ENCODE measurements at places on chromosomes 1 and 21.

GRCh38 chr1:183023146-183023600 lies at the start of gene LAMC1:
LAMC1 (plus strand) TSS chr1:183023420; CDS start chr1:183023717, 297 bp downstream.
- DNase-seq: peak; percentile 74

- DNase-seq: no peak
Observed at GRCh38 chr1:197180252-197180878, 33.9 kb upstream of the ASPM start.

DNA sequence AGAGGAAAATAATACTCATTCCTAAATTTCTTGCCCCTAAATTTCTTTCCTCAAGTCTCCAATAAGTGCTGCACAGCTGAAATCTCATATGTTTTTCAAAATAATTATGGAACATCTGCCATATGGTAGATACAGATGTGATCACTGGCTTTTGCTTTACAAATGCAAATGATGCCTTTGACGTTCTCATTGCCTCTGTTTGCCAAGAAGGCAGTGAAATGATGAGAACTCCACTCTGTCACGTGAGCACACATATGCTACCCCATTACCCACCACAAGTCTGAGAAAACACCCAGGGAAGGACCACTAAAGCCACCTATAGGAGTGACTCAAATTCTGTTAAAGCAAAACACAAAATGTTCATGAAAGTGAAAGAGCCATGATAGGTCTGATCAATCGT lies 43.9 kb downstream of the DSCAM start:
- no peak for DNase-seq

- no peak for DNase-seq
Observed at GRCh38 chr1:44016041-44016889, 15.0 kb downstream of the SLC6A9 start.

DNA sequence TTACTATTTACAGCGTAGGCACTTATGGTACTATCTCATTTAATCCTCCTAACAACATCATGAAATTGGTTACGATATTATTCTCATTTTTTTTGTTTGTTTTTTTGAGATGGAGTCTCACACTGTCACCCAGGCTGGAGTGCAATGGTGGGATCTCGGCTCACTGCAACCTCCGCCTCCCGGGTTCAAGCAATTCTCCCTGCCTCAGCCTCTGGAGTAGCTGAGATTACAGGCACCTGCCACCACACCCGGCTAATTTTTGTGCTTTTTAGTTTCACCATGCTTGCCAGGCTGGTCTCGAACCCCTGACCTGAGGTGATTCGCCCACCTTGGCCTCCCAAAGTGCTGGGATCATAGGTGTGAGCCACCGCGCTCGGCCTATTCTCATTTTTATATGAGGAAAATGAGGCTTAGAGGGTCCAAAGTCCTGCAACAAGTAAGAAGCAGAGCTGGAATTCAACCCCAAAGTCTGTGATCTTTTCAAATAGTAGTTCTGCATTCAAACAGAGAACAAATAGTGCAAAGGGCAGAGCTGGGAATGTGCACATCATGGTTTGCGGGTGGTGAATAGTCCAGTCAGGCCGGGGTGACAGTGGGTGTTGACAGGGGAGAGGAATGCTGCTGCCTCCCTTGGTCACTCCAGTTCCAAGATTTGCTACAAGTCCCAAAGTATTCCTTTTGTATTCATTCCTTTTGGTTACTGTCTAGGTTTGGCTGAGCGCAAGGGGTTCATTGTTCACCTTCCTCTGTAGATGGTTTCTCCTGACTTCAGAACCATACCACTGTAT lies 4.6 kb downstream of the PRUNE1 start:
- no peak for DNase-seq

GRCh38 chr1:197170538-197170937 lies 24.1 kb upstream of the ASPM start:
- DNase-seq: no peak

- no peak for DNase-seq
Observed at GRCh38 chr1:203556047-203556851, 62.3 kb downstream of the OPTC start.

DNA sequence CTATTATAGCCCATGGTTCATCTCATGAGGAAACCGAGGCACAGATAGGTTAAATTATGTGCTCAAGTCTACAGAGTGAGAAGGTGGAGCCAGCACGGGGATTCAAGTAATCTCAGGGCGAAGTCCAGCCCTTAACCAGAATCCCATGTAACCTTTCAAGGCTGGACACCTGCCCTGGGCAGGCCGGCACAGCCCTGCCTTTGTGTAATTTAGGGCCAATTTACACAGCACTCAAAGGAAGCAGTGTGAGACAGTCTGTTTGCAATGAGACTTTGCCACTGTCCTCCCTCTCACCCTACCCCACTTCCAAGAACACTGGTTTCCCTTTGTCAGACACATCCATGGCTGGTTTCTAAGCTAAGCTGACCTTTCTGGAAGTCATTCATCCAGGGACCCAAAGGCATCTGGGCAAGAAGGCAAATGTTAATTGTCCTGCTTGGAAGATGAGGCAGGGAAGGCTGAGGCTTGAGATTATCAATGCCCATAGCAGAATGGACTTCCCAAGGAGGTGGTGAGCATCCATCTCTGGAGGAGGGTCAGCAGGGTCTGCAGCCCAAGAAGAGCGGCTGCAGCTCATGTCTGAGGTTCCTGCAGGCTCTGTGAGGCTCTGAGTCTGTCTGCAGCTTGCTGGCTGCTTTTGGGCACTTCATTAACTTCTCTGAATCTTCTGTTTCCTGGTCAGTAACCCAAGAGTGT lies 159.2 kb downstream of the TRABD2B start:
- DNase-seq: no peak

DNA sequence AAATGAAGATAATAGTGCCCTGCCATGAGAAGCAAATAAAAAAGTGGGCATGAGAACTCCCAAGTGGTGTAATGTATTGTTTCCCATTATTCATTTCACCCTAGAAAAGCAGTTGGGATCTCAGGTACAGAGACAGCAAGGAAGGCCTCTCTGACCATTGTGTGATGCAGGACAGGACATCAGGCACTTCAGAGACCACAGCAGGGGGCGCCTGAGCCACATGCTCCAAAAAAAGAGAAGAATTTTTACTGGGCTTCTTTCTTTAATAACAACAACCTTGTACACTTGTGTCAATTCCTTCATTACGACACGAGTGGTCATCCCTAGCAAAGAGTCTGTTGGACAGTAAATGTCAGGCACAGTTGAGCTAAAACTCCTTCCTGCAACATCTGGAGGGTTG lies 533.3 kb downstream of the OMA1 start:
- no peak for DNase-seq

DNA sequence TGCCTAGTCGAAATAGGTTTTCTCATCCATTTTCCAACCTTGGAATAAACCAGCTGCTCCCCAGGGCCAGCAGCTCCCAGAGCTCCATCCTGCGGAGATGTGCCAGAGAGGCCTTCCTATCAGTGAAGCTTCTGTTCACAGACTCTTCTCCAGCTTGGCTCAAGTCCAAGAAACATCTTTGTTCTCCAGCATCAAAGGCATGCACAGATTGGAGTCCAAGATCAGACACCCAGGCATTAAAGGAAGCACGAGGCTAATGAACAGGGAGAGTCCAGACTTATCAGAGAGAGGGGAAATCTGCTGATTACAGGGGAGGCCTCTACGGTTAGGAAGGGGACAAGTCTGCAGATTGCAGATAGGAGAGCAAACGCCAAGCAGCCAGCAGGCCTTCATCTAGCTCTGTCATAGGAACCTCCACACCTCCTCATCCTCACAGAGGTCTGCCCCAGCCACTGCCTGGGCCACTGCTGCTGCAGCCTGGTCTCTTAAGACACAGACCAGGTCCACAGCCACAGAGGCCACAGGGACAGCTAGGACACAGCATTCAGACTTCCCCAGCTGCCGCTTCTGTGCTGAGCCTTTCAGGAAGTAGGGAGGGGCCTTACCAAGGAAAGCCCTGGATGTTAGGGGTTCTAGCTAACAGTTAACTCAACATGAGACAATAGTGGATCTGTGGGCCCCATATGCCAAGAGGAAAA lies 3.4 kb downstream of the PRR9 start:
- DNase-seq: no peak

DNA sequence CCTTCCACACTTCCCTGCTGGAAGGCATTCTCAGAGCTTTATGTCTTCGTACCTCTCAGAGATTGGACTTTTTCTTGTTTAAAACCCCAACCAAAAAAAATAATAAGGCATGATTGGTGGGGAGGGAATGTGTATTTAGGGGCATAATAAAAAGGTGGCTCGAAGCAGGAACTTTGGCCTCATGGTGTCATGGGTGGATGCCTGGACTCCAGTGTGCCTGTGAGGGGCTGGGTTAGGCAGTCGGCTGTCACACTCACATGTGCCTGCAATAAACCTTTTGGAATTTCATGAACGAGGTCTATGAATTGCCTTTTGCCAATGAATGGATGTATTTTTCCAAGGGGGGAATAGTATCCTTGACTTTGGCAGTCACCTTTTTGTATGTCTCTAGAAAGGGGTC lies 131.3 kb downstream of the EDEM3 start:
- DNase-seq: no peak

- DNase-seq: no peak
Observed at GRCh38 chr1:169676001-169676400, 35.4 kb downstream of the SELL start.

GRCh38 chr1:175875556-175875955 lies 132.2 kb upstream of the TNR start:
- DNase-seq: no peak

DNA sequence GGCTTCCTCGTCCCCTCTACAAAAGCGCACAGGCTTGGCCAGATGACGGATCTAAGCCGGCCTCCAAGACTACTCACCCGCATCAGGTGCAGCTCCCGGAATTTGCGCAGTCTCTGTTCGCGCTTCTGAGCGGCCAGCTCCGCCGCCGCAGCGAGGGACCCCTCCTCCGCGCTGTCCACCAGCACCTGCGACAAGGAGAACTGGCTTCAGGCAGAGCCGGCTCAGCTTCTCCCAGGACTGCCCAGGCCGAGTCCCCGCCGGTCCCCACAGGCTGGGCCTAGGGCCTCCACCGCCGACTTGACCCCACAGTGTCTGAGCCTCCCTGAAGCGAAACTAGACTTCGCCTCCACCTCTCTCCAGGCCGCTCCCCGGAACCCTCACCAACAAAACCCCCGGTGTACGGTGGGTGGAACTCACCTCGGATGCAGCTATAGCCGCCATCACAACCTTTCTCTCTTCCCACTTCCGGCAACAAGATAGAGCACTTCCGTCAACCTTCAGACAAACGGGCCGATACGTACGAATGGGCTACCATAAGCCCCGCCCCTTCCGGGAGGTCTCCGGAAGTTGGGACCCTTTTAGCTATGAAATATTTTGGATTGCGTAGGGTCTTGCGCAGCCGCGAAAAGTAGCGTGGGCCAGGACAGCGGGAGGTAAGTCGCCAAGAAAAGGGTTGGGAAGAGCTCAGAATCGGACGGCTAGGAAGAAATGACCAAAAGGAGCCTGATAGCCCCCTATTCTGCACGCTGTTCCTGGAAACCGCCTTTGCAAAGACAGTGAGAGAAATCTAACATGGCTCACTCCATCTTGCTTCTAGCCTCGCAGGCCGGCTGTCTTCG lies at the start of gene SYF2:
SYF2 (minus strand) TSS at position 476 of the 839 bp plus-strand sequence; CDS start at position 441, 35 bp downstream.
- DNase-seq: peak; percentile 50

- no peak for DNase-seq
Observed at GRCh38 chr1:161868832-161869231, 102.7 kb downstream of the ATF6 start.

DNA sequence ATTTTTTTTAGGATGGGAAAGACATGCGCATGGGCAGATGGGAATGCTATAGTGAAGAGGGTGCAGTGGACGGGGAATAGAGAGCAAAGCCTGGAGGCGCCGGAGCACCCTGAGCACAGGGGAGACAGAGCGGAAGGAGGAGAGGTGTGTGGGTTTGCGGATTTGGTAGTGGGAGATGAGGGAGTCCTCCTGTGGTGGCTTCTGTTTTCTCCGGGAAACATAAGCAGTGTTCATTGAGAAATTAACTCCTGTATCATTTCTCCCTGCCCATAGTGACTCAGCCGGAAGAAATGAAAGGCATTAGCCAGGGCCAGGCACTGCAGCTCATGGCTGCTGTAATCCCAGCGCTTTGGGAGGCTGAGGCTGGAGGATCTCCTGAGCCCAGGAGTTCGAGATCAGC lies 4.7 kb upstream of the PTPRF start:
- peak; percentile 53 for DNase-seq

DNA sequence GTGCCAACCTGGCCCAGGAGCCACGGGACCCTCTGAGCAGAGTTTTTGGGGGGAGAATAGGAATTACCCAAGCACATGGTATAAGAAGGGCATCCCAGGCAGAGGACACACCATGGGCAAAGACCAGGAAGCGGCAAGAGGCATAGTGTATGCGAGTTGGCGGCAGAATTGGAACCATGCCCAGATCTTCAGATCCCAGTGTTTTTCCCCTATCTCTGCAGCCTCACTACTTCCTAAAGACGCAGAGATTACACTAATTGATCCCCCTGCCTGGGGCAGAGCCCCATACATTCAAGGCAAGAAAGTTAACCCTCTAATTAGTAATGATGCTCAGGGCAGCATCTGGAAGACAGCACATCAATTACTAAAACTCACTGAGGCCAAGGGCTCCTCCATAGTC lies 48.2 kb downstream of the SYT2 start:
- no peak for DNase-seq

DNA sequence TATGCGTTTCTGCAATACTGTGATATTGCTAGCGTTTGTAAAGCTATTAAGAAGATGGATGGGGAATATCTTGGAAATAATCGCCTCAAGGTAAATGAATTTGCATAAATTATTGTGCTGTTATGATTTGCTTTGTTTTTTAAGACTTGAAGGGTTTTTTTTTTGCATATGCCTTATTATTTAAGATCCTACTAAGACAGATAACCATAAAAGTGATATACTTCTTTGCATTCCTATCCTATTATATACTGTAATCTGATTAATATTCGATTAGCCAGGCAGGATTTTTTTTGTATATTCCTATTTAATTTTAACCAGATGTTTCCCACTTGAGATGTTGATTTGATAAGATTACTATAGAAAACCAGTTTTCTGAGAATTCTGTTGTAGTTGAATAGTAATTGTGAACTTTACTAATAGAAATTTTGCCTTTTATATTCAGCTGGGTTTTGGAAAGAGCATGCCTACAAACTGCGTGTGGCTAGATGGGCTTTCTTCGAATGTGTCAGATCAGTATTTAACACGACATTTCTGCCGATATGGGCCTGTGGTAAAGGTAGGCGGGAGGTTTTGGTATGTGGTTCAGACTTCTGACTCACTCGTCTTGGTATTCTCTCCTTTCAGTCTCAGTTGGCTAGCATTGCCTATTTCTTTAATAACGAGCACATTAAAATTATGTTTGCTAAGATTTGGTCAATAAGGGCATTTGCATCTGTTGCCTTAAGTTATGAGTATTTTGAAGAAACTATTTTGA lies 56.8 kb downstream of the ZBTB17 start:
- DNase-seq: no peak

DNA sequence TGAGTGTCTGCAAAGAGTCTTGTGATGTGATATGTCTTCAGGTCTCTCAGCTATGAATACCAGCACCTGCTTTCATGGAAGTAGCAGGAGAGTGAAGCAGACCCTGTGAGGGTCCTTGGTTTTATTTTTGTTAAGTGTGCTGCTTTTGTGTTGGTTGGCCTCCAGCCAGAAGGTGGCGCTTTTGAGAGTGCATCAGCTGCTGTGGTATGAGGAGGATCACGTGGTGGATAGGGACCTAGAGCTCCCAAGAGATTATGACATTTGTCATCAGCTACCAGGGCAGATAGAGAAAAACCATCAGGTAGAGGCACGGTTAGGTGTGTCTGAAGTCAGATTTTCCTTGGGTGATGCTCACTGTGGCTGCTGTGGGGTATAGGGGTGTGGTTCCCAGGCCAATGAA lies 1232.1 kb downstream of the MRPL39 start:
- DNase-seq: no peak

All from 8988T (cell line).